ENCODE measurements at places on chromosomes 1 and 21. TPM values are rescaled to one million over a fixed set of nuclear protein-coding genes. Genes with fewer than 3 reads are reported as not detected.

TFF2 gene
- not detected for total RNA-seq

ZCCHC17 gene
- total RNA-seq = 31.3 TPM

BRINP2 gene
- total RNA-seq = not detected

IFNAR2 gene
- total RNA-seq = 5.8 TPM

HMCN1 gene
- 7.4 TPM for total RNA-seq

TESK2 gene
- total RNA-seq = 2.5 TPM

CEP85 gene
- 3.3 TPM for total RNA-seq

TNFSF4 gene
- total RNA-seq = 0.87 TPM

S100A8 gene
- total RNA-seq = not detected

TSPEAR gene
- not detected for total RNA-seq

SYNC gene
- 136 TPM for total RNA-seq

ELAPOR1 gene
- 0.33 TPM for total RNA-seq

CLCA4 gene
- not detected for total RNA-seq

TTC34 gene
- total RNA-seq = 0.15 TPM

GJA9 gene
- total RNA-seq = not detected

ETV3L gene
- not detected for total RNA-seq

SPRR4 gene
- total RNA-seq = not detected

EFNA1 gene
- 0.17 TPM for total RNA-seq

C1QTNF12 gene
- total RNA-seq = 5.1 TPM

OR10J1 gene
- total RNA-seq = not detected

C1QC gene
- not detected for total RNA-seq

SLC16A4 gene
- total RNA-seq = 44.7 TPM

RNF223 gene
- total RNA-seq = not detected

PER3 gene
- total RNA-seq = 9.6 TPM

DUSP23 gene
- total RNA-seq = 18.2 TPM

AGO3 gene
- 17.9 TPM for total RNA-seq

SEC16B gene
- total RNA-seq = 3.1 TPM

Measured in smooth muscle cell of trachea (primary cell).